ENCODE measurements at places on chromosomes 2 and 18.
A peak's percentile ranks its signal among the peaks of the same experiment; 100 is the strongest.

- no peak for DNase-seq
Observed at GRCh38 chr2:241390301-241391206, 34.5 kb downstream of the FARP2 start.

DNA sequence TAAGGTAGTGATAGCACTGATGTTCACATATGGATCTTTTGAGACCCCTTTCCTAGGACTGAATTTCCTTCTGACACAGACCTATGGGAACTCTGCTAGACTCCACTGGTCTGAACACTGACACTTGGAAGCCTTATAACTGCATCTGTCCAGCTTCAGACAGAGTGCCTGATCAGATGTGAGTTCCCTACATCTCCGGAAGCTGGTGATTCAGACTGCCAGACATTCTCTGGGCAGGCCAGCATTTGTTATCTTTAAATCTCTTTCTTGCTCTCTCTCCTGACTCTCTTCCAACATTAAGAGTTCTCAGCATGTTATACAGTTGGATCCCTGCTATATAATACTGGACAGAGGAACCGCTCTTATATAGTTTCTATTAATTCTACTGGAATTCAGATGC lies 408.5 kb downstream of the ZEB2 start:
- no peak for DNase-seq

DNA sequence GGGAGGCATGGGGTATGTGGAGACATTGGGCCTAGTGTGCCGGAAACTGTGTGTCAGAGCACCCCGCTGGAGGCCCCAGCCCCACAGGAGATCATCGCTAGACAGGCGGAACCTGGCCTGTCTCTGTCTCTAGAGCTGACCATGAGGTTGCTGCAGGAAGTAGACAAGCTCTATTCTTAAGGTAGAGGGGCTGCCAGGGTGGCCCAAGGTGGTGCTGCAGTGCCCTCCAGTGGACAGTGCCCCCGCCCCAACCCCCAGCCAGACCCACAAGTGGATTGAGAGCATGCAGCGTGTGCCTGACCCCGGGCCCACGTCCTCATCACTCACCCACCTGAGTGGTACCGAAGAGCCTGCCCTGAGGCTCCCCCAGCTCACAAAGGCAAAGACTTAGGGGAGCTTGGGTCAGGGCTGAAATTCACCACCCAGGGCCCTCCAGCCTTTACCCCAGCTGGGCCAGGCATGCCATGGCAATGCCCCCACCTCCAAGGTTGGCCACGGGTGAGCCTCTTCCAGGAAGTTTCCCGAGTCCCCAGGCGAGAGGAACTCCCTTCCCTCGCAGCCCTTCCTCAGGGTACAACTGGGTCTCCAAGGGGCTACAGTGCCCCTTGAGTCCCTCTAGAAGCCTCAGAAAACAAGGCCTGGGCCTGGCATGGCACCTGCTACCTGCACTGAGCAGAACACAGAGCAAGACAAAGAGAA lies 155.0 kb downstream of the TTC32 start:
- DNase-seq, result no peak

- DNase-seq, result no peak
Observed at GRCh38 chr2:175871331-175872004, 130.6 kb downstream of the LNPK start.

DNA sequence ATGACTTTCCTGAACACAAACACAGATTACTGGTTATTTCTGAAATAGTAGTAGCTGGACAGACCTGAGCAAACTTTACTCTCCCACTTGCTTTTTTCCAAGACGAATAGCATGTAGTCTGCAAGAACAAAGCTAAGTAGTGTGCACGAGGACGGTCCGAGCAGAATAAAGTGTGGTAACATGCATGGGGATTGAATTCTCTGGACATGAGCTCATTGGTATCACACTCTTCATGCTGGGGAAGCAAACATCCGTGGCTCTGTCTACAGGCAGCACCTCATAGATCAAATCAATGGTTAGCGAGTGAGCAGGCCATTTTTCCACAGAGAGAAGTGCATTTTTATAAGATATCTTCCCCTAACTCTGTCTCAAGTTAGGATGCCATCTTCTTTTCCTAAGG lies 164.8 kb upstream of the STK17B start:
- no peak for DNase-seq

DNA sequence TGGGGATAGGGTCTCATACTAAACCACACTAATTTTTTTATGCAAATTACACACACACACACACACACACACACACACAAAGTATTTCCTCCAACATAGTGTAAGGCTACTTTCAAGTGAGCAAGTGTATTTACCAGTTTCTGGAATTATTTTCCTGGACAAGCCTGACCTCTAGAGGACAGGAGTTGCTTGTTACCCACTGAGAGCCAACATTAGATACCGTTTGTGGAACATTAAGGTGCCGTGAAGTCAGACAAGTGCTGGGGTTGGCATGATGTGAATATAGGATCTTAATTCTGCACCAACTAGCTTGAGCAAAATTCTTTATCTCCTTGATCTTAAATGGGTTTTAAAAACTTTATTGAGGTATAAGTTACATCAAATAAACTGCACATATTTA lies 39.3 kb upstream of the SERPINB2 start:
- DNase-seq, result no peak

- DNase-seq, result no peak
Observed at GRCh38 chr2:32836933-32837332, 109.8 kb upstream of the LTBP1 start.

- DNase-seq, result no peak
Observed at GRCh38 chr2:240362216-240362755, 73.2 kb upstream of the GPC1 start.

DNA sequence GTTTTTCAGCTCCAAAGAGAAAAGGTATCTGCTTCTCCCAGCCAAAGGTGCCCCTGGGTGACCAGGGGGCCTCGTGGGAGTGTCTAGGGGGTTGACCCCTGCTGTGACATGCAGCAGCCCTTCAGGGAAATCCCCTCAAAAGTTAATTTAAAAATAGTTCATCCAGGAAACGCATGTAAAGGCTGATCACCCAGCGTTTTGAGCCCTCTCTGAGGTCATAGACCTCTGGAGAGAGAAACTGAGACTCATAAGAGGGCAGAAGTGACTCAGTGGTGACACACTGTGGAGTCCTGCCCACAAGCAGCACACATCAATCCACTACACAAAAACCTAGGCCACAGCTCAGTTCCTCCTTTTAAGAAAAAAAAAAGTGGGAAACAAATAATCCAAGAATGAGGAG lies 11.9 kb downstream of the GAL3ST2 start:
- DNase-seq, result peak; percentile 38

DNA sequence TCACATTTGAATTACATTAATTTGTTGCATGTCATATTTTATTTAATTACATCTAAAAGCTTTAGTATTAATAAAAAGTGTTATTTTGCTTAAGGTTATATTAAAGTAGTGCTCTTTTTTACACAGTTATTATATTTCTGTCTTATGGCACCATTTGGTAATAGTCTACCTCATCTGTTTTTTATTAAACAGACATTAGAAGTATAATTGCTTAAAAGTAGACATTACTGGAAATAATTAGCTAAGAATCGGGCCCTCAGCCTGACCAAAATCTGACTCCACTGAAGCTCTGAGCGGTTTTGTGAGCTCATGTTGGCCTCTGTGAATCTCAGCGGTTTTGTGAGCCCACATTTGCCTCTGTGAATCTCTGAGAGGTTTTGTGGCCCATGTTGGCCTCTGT lies 102.5 kb upstream of the SNTG2 start:
- no peak for DNase-seq

GRCh38 chr2:173392731-173393130 lies 38.1 kb downstream of the CDCA7 start:
- DNase-seq, result no peak

DNA sequence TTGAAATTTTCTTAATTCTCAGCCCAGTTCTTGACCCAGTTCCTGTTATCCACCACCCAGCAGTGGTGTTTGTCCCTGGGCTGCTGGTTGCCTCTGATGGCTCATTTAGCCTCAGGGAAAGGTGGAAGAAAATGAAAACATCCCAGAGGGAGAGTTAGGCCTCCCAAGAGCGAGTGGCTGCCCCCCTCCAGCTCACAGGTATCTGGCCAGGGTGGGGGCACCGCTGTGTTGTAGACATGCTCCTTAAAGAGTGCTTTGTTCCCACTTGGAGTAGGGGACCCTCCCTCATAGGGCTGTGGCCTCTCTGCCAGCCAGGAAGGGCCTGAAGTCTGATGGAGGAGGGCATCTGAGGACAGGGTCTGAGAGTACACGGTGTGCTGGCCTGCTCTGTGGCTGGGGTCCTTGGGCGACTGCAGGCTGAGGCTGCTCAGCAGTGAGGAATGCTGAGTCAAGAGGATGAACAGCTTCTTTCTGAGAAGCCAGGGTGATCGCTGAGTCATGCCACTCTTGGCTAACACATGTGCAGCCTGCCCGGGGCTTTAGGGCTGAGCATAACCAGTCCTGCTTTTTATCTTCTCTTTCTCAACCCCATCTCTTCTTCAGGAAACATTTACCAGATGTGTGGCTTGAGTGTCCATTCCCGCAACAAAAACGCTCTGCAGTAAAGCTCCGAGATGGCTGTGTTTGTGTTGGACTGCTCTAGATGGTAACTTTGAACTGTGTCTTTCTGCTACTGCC lies 72.3 kb downstream of the IL1R2 start:
- DNase-seq, result no peak

DNA sequence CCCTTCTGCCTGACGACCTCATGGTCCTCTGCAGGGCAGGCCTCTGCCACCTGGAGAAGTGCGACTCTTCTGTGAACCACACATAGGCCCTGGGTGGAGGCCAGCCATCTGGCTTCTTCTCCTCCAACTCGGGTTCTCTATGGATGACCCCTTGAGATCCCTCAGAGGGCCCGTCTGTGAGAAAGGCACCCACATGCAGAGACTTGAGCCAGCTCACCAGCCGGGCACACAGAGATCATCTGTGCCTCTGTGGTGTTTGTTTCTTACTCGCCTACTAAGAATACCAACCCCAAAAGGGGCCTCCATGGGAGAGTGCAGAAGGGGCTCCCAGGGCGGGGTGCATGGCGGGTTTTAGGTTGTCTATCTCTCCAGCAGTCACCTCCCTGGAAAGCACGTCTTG lies 176.5 kb upstream of the SALL3 start:
- no peak for DNase-seq

DNA sequence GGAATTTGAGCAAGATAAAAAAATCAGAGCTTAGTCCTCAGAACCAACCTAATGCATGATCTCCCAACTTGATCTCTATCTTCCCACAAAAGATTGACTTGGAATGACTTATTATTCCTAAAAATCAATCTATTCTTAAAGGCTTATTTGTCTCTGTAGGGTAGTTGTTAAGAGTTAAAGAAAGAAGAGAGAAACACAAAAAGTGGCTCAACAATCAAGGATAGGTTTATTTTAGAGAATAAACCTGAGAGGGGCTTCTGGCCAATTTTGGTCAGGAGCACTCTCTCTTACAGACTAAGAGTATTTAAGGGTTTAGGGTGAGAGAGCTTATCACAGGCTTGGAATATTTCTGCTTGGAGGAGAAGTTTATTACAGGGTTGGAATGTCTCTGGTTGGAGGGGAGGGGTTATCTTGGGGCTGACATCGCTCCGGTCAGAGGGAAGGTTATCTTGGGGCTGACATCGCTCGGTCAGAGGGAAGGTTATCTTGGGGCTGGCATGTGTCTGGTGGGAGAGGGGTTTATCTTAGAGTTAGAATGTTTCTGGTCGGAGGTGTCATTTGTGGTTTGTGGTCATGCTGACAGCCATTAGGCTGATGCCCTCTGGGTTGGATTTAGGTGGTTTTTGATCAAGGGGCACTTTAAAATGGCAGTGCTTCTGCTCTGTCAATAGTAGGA lies 2.4 kb upstream of the MFF start:
- DNase-seq, result no peak

DNA sequence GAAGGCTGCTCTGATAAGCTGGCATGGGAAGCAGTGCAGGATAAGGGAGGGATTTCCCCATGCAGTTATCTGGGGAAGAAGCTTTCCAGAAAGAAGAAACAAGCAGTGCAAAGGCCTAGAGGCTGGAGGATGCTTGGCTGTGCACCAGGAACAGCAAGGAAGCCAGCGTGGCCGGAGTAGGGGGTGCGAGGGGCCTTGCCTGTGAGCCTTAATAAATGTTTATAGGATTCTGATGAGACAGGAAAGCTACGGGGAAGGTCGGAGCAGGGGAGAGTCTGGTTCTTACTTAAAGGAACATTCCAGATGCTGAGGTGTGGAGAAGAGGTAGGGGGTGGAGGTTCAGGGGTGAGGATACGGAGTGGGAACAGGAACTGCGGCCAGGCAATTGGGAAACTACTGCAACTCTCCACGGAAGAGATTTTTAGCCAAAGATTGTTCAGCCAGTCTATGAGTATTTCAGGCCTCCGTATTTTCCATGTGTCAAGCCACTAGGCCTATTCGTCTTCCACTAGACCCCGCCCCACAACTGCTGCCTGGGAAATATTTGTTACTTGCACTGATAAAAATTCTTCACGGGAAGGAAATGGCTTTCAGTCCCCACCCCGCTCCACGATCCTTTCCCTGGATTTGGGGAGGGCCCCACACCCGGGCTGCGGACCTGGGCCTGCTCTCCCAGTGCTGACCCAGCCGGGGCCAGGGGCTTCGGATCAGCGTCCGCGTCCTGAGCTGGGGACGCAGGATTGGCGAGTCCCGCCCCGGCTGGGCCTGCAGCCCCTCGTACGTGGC lies 516 bp downstream of the EIF2AK2 start:
- no peak for DNase-seq

GRCh38 chr2:64424416-64424987 lies 29.5 kb upstream of the LGALSL start:
- DNase-seq, result no peak

DNA sequence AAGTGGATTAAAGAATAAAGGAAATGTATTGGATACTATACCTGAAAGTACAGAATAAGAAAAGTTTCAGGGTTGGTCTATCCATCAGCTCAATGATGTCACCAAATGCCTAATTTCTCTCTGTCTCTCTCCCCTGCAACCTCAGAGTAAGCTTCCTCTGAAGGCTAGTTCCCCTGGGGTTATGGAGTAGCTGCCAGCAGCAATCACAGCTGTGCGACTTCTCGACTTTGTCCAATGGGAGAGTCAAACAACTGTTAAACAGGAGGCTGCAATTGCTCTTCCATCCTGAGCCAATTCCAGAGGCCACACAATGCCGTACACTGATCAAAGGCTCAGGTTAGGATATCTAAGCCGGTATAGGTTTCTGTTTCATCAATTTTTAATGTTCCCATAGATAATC lies 95.3 kb upstream of the FANCL start:
- no peak for DNase-seq

- no peak for DNase-seq
Observed at GRCh38 chr2:71133603-71134002, 3.2 kb downstream of the MPHOSPH10 start.

GRCh38 chr2:40160751-40161218 lies 291.1 kb downstream of the SLC8A1 start:
- no peak for DNase-seq

- DNase-seq, result no peak
Observed at GRCh38 chr18:23617412-23618014, 31.2 kb upstream of the NPC1 start.

DNA sequence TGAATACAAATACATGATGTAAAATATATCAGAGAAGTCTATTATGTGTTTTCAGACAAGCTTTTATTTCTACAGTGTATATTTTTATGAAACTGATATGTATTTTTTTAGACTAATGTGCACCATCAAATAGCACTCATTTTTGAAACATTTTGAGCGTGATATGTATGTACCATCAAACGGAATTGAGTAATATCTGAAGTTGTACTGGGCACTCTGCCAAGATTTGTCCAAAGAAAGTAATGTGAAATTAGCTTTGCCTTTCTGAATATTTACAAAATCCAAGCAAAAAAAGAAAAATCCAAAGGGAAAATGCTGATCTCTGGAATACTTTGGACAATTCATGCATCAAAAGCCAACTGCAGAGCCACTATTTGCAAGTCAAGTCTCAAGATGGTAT lies 972.0 kb downstream of the DPP10 start:
- DNase-seq, result no peak

Measured in stimulated activated CD4-positive, alpha-beta T cell treated with anti-CD3 and anti-CD28 coated beads, TNF-alpha, amount 100 ng/mL, for 48 hours (primary cell).